Mammary microvascular endothelial cell (primary cell): ENCODE measurements at places on chromosomes 1 and 21. TPM values are rescaled to one million over a fixed set of nuclear protein-coding genes. Genes with fewer than 3 reads are reported as not detected.

FLG2 gene
- not detected in 2 replicates for total RNA-seq

TRPM2 gene
- total RNA-seq = 18.1 and 18.3 TPM in 2 replicates

CFHR1 gene
- total RNA-seq = not detected in 2 replicates

CD1D gene
- not detected in 2 replicates for total RNA-seq

C1orf185 gene
- total RNA-seq = not detected in 2 replicates
